Stimulated activated CD8-positive, alpha-beta memory T cell treated with anti-CD3 and anti-CD28 coated beads, Interleukin-4, amount 100 ng/mL, for 1 hour (primary cell): ENCODE measurements at places on chromosomes 3 and 15.

- no peak for DNase-seq
Measured at GRCh38 chr3:69389520-69390248, 3.8 kb upstream of the FRMD4B start.

- DNase-seq, result no peak
Measured at GRCh38 chr3:189369636-189370035, 197.9 kb downstream of the TPRG1 start.

DNA sequence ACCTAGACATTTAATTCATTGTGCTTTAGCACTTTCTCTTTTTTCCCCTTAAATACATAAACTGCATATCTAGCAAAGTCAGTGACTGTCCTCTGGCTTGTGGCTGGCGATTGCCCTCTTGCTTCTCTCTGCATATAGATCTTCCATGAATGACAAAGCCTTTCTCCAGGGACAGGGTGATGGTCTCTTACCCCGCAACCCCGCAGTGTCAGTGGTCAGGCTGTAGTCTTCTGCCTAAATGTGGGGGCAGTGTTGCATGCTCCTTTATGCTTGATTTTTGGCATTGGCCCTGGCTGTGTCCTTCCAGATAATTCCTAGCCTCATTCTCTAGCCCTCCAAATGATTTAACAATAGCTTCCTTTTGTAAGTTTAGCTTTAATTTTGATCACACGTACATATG is 407.8 kb downstream of the GABRB3 start:
- no peak for DNase-seq

DNA sequence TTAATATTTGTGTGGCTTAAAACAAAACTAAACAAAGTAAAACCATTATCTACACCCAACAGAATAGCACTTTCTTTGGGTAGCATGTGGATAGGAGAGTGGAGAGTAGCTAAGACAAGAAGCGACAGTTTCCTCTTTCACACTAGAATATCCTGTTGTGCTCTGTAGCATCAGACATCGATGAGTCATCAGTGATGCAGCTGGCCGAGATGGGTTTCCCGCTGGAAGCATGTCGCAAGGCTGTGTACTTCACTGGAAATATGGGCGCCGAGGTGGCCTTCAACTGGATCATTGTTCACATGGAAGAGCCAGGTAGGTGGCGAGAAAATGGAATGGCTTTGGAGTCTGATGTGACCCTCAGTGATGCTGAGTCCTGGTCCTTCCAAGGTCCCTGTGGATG is 108.1 kb downstream of the USP13 start:
- DNase-seq, result no peak

- DNase-seq, result no peak
Measured at GRCh38 chr3:56590814-56591213, 33.8 kb downstream of the CCDC66 start.

DNA sequence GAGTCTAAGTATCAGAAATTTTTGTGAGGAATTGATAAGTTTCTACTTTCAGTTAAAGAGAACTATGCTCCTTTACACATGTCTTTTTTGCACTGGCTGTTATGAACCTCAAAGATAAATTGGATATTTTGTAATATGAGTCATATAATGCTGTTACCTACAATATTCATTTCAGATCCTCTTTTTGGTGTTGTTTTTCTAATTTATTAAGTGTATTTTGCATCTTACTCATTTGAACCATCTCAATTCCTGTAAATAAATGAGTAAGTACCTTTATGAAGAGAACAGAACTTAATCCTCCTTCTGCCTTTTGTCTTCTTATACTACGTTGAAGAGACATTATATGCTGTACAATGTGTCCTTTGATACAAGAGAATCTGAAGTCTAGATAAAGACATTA is 74.4 kb downstream of the ZIC1 start:
- DNase-seq, result no peak

DNA sequence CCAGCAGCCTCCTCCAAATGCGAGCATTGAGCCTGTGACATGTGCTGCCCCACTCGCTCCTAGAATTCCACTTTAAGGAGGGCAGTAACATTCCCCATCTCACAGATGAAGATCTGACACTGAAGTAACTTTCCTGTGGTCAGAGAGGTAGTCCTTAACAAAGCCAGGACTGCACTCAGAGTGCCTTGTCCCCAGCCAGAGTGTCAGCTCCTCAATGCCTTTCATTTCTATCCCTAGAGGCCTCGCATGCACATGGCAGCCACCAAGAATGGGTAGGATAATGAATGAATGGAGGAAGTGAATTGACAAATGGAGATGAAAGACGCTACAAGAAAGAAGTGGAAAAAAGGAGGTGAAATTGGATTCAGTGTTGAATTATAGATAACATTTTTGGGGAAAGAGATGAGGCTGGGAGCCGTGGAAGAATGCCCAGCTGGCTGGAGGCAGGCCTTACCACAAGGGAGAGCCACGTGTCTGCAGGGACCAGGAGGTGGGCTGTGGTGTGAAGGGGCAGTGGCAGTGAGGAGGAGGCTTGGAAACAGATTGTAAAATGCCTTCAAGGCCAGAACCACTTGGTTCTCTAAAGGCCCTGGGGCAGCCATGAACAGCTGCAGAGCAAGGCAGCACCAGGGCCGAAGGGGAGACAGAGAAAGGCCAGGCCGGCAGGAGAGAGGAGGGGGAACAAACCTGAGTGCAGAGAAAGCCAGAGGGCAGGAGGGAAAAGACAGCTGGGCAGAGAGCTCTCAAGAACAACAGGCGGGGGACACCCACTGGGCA is 10.4 kb downstream of the CFAP92 start:
- no peak for DNase-seq

DNA sequence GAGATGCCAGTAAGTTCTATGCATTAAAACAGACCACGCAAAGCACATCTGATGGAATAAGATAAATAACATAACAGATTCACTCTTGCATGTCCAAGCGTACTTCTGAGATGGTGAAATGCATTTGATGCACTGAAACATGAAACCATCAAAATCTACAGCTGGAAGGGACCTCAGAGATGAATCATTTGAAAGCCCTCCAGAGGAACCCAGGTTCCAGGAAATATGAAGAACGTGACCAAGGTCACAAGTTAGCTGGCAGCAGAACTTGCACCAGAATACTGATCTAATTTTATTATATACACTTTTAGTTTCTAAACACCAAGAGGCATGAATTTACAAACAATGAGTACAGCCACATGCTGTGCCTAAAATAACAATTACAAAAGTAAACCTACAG is 957.1 kb downstream of the FHIT start:
- no peak for DNase-seq

GRCh38 chr15:74178326-74179100 is 5.0 kb downstream of the ISLR start:
- DNase-seq, result no peak

- no peak for DNase-seq
Measured at GRCh38 chr3:115898656-115899410, 275.5 kb downstream of the GAP43 start.

- DNase-seq, result no peak
Measured at GRCh38 chr3:78338405-78338804, 1298.5 kb downstream of the ROBO2 start.

DNA sequence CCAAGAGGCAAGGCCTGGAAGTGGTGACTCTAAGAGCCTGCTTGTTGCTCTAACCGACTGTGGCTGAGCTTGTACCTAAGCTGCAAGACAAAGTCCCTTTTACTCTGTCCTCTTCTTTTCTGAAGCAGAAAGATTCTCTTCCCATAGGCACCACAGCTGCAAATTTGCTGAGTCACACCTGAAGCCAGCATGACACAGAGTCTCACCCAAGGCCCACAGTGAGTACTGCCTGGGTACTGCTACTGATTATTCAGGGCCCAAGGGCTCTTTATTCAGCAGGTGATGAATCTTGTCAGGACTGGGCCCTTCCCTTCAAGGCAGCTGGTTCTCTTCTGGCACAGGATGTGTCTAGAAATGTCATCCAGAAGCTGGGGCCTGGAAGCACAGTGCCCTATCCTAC is 18.9 kb upstream of the TIGIT start:
- no peak for DNase-seq

DNA sequence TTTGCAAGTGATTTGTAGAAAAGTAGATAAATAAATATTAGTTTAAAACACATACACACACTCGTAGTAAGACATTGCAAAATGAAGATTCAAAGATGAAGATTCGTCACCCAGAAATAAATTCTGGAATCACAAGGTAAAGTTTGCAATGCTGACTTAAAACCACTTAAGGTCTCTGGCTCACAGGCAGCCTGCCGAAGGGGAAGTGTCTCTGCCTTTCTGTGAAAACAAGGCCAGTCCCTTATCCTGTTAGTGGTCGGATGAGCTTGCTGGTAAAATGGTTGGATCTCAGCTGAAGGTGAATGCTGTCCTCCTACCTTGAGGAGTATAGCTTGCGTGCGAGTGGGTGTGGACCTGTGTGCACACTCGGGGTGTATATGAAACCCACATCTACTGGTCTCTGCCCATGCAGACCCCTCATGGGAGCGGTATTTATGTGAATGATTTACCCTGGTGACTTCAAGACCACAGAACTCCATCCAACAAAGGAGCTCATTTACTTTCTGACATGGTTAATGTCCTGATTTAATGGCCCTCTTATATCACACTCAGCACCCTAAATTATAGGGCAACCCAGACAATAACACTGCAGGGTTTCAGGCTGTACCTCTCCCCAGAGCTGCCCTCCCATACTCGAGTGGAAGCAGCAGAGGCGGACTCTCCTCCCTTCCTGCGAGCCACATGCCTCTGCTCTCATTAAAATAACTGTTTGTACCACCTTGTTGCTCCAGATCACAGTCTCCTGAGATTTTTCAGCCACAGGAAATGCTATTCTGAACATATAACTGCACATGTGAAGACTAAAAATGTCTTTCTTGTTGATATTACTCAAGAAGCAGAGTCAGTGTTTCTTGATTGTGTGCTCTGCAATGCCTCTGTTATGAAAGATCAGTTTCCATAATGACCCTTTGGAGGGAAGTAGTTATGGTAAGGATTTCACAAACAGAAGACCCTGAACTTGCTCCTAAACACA is 45.9 kb upstream of the ALDH1A3 start:
- DNase-seq, result no peak

GRCh38 chr3:112349557-112349956 is 16.6 kb downstream of the CD200 start:
- DNase-seq, result no peak

DNA sequence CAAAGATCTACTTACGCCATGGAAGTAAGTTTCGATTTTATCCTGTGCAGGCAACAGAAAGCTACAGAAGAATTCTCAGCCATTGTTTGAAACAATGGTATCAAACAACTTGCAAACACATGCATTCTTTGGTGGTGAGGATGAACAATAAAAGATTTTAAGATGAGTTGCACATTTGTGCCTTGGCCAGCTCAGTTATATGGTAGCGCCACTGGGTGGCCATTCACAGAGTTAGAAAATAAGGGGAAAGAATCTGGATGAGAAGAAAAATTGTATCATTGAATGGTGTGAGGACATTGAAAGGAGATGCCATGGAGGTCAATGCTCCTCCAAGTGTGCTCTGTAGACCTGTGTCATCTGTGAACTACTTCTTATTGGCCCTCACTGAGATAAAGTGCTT is 11.6 kb downstream of the CADPS start:
- no peak for DNase-seq

DNA sequence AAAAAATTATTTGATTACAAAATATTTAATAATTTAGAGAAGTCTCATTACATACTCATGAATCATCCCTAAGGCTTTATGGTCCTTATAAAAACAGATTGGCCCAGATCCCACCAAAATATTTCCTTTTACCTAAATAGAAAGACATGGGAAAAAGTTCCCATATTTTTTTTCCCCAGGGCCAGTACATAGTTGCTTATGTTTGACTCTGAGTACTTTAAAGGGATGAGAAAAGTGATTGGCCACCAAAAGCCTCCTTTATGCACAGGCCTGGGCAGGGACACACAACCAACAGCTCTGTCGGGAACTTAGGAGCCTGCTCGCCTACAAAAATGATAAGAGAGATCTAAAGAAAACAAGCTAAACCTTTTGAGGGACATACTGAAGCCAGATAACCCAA is 22.3 kb downstream of the KCNAB1 start:
- no peak for DNase-seq

- no peak for DNase-seq
Measured at GRCh38 chr3:77068808-77069207, 28.9 kb downstream of the ROBO2 start.

- no peak for DNase-seq
Measured at GRCh38 chr15:25240461-25241021, 198.3 kb downstream of the UBE3A start.

- DNase-seq, result no peak
Measured at GRCh38 chr3:149575961-149576564, 81.8 kb downstream of the WWTR1 start.

DNA sequence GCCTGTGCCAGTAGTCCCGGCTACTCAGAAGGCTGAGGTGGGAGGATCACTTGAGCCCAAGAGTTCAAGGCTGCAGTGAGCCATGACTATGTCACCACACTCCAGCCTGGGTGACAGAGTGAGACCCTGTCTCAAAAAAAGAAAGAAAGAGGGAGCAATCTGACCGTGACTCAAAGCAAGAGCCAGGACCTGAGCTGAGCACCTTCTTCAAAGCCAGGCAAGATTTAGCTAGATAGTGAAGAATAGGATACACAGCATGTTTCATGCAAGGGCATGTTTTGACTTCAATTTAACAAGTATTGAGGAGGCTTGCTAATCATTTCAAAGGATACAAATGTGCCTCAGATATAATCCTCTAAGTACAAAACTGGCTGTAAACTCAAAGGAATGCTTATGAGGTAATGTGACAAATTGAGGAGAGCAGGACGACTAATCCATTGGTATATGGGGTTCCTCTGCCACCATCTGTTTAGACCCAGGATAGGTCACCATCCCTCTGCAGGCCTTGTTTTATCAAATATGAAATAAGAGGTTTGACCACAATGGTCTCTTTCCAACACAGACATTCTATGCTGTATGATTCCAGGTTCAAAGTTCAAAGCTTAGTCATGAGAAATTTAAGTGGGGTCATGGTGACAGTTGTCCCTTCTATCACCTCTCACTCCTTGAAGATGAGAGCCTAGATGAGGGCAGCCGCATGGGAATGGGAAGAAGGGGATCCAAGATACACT is 33.2 kb downstream of the RAB27A start:
- no peak for DNase-seq

DNA sequence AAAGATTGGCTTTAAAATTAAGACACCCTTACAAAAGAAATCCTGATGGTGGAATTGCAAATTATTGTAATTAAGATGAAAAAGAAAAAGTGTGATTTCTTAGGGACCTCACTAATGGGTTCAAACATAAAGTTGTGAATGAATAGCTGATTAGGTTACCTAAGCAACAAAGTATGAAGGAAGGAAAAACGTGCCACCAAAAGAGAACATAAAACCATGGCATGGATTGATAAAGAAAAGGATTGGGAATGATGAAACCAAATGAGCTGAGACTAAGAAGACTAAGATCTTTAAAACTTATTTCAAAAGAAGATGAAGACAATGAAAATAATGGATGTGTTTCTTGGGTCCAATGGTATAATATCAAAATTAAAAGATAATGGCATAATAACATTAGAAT is 32.2 kb upstream of the GUCA1C start:
- DNase-seq, result no peak

GRCh38 chr3:16316847-16317560 is 52.0 kb downstream of the OXNAD1 start:
- no peak for DNase-seq

GRCh38 chr15:38672273-38672672 is 107.7 kb upstream of the RASGRP1 start:
- no peak for DNase-seq

- DNase-seq, result no peak
Measured at GRCh38 chr3:194373028-194373427, 3.5 kb upstream of the LRRC15 start.
